Mesenteric fat pad (tissue), 1 donor: ENCODE measurements at places on chromosomes 1 and 21.

- DNase-seq = no peak
These were observed at the start of gene KRTAP10-10 for GRCh38 chr21:44637018-44637850. Gene KRTAP10-10 (plus strand): TSS chr21:44637356. CDS start chr21:44637418, 62 bp downstream.

GRCh38 chr1:201694608-201695335, 134.2 kb upstream of the IPO9 start:
- DNase-seq = no peak

DNA sequence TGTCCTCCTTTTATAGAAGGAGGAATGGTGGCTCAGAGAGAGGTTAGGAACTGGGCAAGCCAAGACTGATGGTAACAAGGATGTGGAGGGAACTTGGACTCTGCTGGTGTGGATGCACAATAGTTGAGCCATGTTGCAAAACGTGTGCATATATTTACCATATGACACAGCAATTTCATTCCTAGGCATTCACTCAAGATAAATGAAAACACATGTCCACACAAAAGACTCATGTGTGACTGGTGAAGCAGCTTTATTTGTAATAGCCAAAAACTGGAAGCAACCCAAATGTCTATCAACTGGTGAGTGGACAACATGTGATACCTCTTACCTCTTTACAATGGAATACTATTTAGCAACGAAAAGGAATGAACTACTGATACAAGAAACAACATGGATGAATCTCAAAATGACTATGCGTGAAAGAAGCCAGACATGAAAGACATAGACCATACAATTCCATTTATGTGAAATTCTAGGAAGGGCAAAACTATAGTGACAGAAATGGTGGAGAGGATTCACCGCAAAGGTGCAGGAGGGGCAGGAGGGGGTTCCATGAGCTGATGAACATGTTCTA, 36.2 kb downstream of the CAMK2N1 start:
- DNase-seq = no peak

GRCh38 chr1:36739703-36740289, 257.1 kb upstream of the CSF3R start:
- peak; percentile 55 for DNase-seq

DNA sequence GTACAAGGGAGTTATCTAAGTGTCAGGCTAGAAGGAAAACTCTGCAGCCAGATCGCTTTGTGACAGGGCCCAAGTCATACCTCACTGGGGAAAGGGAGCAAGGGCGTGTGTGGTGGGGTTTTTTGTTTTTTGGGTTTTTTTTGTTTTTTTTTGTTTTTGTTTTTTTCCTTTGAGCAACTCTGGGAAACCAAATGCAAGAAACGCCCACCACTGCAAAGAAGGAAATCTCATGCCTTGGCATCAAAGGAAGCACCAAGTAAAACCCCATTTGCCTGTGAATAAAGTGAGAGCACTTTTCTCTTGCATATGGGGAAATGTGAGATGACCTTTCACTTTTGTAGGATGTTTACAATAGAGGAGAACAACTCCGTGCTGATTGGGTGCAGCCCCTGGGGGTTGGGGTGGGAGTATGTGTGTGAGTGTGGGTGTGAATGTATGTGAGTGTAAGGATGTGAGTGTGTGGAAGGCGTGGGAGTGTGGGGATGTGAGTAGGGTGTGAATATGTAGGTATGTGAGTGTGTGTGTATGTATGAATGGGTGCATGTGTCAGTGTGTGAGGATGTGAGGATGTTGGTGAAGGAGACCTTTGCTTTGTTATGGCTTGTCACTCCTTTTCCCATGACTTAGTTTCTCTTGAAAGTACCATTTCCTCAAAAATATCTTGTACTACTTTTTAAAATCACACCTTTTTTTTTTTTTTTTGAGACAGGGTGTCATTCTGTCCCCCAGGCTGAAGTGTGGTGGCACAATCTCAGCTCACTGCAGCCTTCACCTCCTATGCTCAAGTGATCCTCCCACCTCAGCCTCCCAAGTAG, 34.6 kb downstream of the IL12RB2 start:
- no peak for DNase-seq

DNA sequence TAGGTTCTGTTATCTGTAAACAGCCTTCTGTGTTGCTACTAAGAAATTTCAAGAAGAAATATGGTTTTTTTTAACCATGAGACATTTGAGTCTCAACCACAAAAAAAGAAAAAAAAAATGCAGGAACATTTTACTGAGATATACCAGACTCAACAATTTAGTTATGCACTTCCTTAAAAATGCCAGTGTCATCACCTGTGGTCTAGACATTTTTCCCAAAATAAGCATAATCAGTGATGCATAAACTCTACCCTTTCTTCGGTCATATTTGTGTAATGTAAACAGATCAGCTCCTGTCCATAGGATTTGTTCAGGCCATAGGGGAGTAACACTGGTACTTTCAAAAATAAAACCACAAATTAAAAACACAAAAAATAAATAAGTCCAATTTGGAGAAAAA, 122.6 kb upstream of the TNFSF4 start:
- no peak for DNase-seq

DNA sequence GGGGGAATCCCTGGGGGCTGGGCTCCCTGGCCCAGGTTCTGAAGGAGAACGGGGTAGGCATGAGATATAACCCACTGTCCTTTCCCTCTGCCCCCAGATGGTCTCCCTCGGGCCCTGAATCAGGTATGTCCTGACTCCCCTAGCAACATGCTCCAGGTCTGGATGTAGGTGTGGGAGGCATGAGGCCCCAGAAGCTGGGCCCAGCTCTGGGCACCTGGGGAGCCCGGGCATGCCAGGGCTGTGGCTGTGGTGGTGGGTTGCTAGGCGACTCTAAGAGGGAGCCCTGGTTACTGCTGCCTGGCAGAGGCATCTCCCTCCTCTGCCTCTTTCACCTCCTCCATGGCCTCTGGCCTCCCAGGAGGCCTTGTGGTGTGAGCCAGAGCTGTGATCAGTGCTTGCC, 16.2 kb downstream of the FOXO6 start:
- no peak for DNase-seq

DNA sequence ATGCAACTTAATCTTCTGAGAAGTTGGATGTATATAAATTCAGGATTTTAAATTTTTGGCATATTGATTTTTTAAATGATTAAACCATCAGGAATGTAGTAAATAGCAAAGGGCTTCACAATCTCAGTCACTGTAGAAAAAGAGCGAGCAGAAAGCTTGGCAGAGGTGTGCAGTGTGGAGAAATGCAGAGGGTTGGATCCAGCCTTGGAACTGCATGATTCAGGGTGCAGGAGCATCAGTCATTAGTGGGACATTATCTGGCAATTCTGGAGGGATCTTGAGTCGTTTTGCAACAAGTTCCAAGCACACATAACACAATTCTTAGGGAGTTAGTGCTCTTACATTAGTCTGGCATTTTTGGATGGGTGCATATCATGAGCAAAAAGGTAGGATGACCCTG, 267.9 kb downstream of the PLA2G4A start:
- no peak for DNase-seq

DNA sequence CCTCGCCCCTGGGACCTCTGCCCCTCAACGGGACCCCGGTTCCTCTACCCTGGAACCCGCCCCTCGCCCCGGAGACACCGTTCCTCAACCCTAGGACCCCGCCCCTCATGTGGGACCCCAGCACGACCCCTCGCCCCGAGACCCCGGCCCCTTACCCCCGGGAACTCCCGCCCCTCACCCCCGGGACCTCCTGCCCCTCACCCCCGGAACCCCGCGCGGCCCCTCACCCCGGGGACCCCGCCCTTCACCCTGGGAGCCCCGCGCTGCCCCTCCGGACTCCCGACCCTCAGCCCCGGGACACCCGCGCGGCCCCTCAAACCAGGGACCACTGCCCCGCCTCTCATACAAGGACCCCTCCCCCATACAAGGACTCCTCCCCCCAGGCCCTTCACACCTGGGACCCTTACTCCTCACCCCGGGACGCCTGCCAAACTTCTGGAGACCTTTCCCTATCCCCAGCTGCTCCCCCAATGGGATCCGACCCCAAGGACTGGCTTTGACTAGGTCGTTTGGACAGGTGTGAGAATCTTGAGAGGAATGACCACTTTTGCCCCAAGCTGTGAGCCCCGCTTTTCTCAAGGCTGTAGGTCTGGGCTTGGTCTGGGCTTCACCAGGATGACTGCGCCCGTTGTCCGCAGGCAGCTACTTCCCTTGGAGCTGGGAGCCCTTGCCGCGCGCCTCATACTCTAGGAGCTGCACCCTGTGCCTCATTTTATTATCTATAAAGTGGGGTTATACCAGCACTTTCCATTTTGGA, 843 bp downstream of the DIP2A start:
- peak; percentile 89 for DNase-seq

GRCh38 chr1:116870300-116870699, 39.4 kb upstream of the PTGFRN start:
- no peak for DNase-seq

DNA sequence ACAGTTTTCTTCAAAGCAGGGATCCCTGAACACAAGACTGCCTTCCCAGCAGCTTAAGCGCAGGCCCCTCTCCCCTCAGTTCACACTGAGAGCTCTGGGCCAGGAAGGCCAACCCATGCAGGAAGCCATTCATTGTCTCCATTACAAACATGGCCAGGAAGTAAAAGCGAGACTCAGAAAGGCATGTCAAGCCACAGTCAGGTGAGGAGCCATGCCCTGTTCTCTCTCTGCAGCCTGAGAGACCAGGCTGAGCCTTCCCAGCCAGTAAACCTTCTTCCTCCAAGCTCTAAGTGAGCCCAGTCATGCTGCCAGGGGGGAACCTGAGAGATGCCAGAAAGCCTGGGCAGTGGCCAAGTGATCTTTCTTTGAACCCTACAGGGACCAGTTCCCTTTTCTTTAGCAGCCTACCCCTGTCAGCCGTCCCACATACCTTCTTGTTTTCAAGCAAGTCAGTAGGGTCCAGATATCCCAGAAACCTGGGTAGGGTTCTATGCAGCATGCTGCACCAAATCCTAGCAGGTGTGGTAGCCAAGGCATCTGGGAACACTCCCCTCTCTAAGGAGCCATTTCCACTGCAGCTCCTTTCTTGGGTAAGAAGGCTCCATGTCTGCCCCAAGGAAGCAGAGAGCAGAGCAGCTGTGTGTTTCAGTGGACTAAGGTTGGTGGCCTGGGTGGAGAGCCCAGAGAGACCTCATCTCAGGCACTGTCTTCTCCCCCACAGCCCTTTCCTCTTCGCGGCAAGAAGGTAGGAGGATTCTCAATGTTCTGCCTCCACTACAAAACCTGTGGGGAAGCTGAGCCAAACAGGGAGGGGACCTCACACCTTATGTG, 977 bp downstream of the TRAF3IP3 start:
- DNase-seq = no peak

- DNase-seq = no peak
These were observed 85.6 kb downstream of the HMCN1 start for GRCh38 chr1:185819798-185820197.

GRCh38 chr1:186194107-186194756, 180.8 kb downstream of the TPR start:
- DNase-seq = no peak

GRCh38 chr21:45945868-45946210, 35.7 kb upstream of the COL6A1 start:
- DNase-seq = no peak

DNA sequence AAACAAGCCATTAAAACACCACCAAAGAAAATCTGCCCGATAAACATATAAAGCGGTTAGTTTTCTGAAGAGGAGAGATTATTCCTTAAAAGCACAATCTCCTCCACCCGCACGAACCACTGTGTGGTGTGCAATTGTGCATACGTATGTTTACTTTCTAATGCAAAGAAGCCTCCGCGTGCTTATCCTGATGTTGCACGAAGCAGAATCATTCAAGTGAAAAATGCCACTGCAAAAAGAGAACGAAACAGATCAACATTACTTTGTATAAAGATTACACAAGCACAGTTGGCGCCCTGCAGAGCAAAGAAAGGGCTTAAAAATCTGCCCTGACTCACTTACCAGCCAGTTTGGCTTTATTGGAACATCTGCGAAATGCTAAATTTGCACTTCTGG, 166.8 kb downstream of the ZNF281 start:
- DNase-seq = no peak

DNA sequence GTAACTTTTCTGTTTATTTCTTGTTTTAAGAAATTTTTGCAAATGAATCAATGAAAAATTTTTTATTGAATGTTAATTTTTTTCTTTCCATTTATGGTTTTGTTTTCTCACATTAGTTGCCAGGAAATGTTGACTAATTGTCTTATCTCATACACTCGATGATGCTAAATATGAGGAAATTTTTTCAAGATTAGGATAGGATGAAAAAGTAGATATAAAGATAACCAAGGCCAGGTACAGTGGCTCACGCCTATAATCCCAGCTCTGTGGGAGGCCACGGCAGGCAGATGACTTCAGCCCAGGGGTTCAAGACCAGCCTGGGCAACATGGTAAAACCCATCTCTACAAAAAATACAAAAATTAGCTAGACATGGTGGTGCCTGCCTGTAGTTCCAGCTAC, 12.6 kb downstream of the LAX1 start:
- DNase-seq = peak; percentile 5

DNA sequence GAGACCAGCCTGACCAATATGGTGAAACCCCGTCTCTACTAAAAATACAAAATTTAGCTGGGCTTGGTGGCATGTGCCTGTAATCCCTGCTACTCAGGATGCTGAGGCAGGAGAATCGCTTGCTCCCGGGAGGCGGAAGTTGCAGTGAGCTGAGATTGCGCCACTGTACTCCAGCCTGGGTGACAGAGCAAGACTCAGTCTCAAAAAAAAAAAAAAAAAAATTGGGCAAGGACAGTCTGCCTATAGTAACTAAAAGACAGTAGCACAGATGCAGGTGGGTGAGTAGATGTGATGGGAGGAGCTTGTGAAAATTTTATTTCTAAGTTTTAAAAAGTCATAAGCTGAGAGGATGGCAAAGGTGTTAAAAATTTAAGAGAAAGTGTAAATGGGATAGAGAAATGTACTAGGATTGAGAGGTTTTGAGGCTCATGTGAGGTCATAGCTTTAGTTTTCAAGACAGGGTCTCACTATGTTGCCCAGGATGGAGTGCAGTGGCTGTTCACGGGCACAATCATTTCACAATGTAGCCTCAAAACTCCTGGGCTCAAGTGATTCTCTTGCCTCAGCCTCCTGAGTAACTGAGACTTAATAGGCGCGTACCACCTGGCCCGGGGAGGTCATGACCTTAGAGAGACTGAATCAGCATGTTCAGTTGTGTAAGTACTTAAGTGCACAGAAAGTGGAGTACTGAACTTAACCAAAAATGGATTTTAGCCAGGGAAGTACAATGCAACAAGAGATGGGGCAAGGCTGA, 33.7 kb downstream of the PTP4A2 start:
- no peak for DNase-seq

GRCh38 chr1:227903614-227904501, 43.9 kb downstream of the WNT9A start:
- DNase-seq = no peak

DNA sequence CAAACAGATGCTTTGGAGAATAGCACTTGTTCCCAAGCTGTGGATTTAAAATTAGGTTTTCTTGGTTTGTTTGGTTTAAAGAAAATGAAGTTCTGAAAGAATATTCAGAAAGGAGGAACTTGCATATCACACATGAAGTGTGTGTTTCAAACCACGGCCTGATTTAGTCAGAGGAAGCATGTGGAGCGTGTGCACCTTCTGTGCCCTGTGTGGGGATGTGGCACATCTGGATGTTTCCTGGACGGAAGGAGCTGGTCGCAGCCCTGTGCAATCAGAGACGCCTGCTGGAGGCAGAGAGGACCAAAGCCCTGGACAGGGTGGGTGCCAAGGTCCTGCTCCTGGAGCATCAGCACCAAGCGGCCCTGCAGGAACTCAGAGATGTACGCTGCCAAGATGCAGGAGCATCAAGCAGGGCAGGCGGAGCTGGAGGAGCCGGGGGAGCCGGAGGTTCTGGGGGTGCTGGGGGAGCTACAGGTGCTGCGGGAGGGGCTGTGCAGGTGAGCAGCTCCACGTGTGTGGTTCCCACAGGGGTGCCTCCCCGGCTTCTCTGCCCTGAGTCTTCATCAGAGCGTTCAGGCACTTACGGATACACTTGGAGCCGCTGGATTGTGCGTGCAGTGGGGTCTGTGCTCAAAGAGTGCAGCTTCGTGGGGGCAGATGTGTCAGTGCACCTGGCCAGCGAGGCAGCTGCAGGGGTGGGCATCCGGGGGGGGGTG, 45.7 kb downstream of the PCNT start:
- DNase-seq = no peak
